Activated CD8-positive, alpha-beta memory T cell treated with anti-CD3 and anti-CD28 coated beads for 4 hours (primary cell): ENCODE measurements at places on chromosomes 1 and 21.
A peak's percentile ranks its signal among the peaks of the same experiment; 100 is the strongest.

GRCh38 chr1:247500865-247501264 lies 35.4 kb downstream of the OR2C3 start:
- DNase-seq = no peak

DNA sequence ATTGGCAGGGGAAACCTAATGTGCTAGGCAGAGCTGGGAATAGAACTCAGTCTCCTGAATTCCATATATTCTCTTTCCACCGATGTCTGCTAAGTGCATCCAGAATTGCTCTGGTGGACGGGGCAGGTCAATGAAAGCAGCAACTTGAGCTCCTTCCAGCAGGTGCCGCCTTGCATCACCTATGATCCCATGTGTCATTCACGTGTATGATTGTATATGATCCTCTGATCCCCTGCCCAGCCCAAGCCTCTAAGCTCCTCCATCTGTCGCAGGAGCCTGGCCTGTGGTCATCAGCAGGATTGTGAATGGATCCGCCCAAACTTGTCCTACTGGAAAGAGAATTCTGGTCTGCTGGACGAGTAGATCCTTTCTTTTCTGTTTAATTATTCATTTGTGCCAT lies 13.1 kb downstream of the ACTA1 start:
- DNase-seq = no peak

DNA sequence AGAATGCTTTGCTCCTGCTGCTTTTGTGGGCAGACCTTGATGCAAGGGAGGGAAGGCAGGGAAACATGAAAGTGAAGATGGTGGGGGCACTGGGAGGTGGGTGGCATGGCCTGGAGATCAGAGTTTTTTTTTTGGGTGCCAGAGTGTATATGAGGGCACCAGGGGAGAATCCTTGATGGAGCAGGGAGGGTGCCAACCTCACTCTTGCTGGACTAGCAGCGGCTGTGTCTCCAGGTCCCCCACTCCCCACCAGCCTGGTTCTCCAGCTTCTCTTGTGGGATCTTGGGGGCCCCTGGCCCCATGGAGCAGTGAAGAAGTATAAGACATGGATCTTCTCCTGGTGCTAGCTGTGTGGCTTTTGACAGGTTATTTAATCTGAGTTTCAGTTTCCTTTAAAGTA lies 13.5 kb upstream of the PRELP start:
- no peak for DNase-seq

GRCh38 chr1:201214886-201215285 lies 24.3 kb downstream of the IGFN1 start:
- no peak for DNase-seq

- DNase-seq = no peak
Measured at GRCh38 chr1:40760984-40761383, 22.6 kb upstream of the KCNQ4 start.

- peak; percentile 13 for DNase-seq
Measured at GRCh38 chr1:243848858-243849420, 1.1 kb downstream of the AKT3 start.

GRCh38 chr1:167121375-167122120 lies 27.7 kb downstream of the STYXL2 start:
- no peak for DNase-seq

DNA sequence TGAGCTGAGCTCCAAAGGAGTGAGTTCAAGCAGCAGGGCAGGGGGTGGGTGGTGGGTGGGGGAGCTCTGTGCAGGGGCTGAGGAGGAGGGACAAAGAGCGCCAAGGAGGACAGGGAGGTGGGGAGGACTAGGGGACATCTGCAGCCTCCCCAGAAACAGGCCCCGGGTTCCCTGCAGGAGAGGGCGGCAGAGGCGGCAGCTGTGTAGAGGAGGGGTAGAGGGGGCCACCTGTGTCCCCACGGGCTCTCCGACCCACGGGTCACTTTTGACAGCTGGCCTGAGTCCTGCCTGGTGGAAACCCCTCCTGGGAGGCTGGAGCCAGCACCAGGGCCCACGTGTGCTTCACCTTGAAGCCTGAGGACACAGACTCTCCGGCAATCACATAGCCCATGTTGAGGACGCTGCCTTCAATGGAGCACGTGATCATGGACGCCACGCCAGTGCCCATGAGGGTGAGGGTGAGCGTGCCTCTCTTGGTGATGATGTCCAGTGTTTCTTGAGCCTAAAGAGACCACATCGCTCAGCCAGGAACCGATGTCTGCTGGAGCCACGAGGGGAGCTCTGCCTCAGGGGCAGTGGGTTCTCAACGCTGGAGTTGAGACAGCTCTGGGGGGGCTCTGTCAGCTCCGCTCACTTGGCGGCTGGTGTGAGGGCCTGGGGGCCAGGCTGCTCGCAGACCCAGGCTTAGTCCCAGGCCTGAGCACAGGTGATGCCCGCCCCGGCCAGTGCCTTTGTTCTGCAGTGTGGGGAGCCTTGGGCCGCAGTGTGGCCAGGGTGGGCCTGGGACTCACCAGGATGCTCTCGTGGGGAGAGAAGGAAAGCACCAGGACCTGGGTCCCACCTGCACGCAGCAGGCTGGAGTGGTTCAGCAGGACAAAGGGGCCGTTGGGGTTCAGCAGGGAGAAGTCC lies 6.6 kb upstream of the TMEM52 start:
- DNase-seq = no peak

GRCh38 chr1:223514644-223515043 lies 121.4 kb downstream of the CCDC185 start:
- DNase-seq = no peak

- DNase-seq = no peak
Measured at GRCh38 chr1:41461790-41462679, 22.4 kb downstream of the EDN2 start.

DNA sequence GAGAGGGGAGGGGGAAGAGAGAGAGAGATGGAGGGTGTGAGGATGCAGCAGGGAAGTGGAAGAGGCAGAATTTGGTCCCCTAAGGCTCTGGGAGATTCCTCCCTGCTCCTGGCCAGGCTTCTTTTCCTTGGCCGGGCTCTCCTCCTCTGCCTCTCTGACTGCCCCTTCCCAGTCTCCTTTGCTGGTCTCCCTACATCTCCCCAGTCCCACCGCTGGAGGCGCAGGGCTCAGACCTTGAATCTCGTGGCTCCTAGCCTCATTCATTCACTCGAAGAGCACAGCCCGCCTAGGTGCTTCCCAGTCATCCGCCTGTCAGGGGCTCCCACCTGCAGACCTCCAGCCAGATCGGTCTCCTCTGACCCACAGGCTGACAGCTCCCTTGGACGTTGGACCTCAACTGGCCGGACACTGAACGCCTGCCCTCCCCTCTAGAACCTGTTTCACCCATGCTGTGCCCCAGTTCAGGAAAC lies 76.5 kb downstream of the VWA5B1 start:
- no peak for DNase-seq

GRCh38 chr1:230790026-230790425 lies 42.8 kb downstream of the CAPN9 start:
- no peak for DNase-seq

GRCh38 chr1:203131548-203132200 lies 4.1 kb downstream of the ADORA1 start:
- no peak for DNase-seq

GRCh38 chr1:117188170-117188815 lies 22.4 kb downstream of the VTCN1 start:
- no peak for DNase-seq

DNA sequence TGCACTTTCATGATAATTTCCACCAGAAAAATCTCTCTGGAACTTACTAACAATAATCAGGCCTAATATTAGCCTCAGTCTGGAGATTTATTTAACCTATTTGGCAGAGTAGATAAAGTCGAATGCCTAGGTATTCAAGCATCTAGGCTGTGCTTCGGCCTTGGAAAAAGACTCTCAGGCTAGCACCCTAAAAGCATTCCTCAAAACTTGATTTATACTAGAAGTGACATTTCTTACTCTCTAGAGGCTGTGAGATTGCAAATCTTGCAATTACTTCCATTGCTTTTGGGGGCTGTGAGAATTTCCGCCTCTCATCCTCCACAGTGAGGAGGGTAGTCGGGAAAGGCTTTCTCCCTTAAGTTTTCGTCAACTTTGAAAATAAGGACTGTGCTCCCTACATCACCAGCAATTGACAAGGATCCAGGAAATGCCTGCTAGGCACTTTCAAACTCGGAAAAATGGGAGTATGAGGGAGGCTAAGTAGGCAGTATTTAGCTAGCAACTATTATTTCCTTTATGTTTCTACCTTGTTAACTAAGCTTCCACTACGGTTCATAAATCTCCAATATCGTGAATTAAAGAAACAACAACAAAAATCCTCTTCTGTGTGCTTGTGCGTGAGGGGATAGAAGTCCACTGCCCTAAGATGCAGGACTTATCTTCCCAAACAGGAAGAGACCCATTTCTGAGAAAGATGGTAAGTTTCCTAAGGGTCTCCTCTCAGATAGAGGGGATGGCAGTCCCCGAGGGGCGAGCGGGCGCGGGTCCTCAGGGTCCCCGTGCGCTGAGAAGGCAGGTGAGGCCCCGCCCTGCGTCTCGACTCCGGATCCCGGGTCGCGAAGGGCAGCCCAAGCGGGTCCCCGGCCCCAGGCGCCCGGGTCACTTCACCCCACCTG lies 1.1 kb upstream of the LMO4 start:
- DNase-seq = no peak

DNA sequence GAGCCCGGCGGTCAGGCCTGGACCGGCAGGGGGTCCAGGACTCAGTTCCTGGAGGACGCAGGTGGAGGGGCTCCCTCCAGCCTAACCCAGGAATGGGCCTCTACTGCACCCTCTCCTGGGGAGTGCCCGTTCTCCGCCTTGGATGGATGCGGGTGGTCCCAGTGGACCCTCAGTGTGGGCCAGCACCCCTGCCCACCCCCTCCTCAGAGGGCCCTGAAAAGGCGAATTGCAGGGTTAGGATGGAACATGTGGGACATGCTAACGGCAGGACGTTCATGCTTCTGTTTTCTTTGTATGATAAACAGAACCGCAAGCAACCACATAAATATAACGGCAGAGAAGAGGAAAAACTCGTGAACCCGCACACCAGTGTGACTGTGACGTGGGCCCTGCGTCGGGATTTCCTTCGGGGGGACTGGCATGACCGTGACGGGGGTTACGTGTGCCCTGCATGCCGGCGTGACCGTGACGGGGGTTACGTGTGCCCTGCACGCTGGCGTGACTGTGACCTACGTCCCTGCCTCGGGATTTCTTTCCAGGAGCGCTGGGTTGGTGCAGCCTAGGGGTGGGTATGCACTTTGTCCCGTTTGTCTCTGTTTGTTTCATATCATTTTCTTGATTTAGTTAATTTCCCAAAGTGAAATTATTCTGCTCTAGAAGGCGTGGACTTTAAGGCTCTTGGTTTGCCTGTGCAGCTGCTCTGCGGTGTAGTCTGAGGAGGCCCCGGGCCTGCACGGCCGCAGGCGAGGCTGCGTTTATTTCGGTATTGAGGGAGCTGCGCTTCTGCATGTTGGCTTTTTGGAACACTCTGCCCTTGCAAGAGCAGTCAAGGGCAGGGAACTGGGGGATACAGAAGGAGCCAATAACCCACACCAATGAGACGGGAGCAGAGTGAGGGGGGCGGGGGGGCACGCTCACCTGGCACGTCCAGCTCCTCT lies 3.1 kb downstream of the FTCD start:
- no peak for DNase-seq

DNA sequence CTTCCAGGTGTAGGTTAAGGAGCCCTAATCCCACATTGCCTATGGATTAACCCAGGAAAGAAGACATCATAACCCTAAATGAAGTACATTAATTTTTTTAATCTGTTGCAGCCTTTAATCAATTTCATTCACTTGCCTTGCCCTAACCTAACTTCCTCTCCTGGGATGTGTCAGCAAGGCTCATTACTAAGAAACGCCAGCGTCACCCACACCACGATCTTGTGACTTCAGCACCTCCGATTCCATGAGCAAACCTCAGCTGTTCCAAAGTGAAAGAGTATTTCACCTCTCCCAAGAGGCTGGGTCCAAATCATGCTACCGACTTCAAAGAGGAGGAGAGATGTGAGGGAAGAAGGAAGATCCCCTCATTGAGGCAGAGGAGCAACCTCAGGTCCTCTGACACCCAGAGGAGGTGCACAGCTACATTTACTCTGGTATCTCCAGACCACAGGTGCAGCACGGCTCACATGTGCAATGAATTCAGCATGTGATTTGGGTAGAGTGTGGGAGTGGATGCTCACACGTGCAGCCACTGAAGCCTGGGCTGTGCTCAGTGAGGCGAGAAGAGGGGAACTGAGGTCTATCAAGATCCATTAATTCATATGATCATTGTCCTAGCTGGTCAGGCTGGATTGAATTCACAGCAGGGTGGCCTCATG lies 134.1 kb downstream of the SLC30A10 start:
- no peak for DNase-seq

DNA sequence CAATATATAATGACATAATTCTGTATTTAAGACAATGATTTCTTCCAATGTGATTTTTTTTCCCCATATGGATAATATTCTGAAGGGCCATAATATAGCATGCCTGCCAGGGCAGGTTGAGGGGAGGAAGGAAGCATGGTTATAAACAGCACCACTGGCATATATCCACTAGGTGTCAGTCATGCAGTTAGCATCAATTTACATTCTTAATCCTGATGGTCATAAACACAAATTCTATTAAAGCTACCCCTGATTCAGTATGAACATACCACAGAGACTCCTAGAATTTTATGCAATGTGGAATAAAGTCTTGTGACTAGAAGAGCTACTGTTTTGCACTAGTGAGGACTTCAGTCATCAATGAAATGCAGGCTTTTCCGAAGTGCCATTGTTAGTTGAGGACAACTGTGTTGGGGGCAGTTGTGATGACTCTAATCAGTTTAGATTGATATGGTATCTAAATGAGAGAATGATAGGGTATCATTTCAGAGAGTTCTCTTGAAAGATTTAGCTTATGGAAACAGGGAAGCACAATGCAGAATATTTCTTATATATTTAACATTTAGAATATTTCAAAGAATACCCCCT lies 342.7 kb upstream of the NR5A2 start:
- DNase-seq = no peak

DNA sequence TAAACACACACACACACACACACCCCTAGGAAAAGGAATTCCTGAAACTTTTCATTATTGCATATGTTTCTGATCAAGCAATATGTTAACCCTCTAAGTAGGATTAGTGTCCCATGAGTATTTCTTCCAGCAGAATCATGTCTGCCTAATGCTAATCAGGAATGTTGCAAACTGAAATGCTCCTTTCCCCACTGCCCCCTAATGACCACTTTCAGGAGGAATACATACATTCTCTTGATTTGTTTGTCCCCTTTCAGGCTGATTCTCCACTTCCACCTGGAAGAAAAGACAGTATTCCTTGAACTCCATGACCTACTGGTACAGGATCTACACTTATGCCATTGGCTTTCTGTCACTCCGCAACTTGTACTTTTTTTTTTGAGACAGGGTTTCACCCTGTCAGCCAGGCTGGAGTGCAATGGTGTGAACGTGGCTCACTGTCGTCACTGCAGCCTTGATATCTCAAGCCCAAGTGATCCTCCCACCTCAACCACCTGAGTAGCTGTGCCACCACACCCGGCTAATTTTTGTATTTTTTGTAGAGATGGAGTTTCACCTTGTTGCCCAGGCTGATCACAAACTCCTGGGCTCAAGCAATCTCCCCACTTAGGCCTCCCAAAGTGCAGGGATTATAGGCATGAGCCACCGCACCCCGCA lies 56.7 kb downstream of the LRIG2 start:
- no peak for DNase-seq

DNA sequence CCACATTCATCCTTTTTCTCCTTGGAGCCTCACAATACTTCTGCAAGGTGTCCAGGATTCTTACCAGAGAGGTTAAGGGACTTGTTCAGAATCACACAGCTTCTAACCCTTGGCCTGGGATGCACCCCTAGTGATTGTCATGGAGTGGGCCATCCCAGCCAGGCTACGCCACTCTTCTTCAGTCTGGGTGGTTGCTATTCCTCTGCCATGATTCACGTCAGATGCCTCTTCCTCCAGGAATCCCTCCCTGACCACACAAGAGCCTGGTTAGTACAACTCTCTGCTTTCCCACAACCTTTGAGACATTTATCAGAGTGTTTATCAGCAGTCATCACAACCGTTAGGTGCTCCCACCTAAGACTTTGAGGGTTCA lies 121.8 kb downstream of the EPHB2 start:
- no peak for DNase-seq
